ENCODE measurements at places on chromosomes 4 and X.

DNA sequence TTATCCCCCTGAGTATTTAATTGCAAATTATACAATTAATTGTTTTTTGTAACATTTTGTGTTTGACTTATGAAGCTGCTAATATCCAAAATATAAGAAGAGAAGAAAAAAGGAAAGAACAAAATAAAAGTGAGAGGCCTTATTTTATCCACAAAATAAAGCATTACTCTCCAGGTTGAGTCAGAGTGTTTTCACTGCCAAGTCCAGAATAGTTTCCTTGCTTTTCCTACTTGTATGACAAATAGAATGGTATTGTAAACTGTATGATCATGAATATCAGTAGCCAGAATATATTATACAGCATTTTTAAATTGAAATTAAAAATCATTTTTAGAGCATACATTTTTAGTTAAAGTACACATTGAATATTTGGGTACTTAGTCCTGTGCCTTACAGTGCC is 237.8 kb downstream of the NDST4 start:
- DNase-seq = peak; percentile 4

DNA sequence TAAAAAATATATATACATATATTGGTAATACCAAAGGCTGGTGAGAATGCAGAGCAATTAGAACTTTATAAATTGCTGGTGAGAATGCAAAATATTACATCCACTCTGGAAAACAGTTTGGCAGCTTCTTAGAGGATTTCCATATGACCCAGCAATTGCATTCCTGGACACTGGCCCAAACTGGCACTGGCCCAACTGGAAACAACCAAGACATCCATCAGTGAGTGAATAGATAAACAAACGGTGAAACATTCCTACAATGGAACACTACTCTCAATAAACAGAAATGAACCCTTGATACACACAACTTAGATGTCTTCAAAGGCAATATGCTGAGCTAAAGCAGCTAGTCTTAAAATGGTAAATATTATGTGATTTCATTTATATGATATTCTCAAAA is 524.2 kb downstream of the IQCM start:
- DNase-seq = peak; percentile 8

DNA sequence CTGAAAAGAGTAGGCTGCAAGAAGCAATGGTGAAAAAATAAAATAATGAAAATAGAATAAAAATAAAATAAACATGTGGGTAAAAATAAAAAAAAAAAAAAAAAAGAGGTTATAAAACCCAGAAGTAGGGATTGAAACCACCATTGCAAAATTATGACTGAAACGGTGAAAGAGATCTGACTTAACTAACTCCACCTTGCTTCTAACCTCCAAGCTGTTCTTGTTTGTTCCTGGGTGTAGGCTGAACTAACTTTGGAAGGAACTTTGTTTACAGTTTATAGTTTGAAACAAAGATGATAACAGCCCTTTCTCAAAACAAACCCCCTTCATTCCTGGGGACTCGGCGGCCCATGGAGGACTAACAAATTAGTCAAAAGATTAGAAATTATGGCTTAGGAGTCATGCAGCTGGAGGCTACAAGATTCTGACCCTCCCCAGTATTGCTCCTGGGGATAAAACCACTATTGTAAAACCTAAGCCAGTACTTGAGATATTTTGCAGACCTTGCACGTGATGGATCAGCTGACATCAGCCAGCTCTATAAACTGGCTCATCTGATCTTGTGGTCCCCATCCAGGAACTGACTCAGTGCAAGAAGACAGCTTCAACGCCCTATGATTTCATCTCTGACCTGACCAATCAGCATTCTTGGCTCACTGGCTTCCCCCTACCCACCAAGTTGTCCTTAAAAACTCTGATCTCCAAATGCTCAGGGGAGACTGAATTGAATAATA is 30.4 kb downstream of the DDX60L start:
- DNase-seq = peak; percentile 42

DNA sequence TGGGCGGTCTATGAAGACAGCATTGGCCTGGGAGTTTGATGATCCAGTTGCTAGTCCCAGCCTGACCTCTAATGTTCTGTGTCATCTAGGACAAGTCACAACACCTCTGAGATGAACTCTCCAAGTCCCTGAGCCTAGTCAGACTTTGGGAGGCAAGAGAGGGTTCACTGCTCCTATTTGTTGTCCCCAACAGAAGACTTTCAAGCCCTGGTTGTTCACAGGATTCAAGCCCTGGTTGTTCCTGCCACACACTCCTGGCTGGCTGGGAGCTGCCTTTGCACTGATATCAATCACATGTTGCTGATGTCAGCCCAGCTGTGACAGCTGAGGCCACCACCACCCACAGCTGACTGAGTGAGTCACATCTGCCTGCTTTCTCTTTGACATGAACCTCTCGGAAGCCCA is 253.2 kb upstream of the RASGEF1B start:
- DNase-seq = no peak

DNA sequence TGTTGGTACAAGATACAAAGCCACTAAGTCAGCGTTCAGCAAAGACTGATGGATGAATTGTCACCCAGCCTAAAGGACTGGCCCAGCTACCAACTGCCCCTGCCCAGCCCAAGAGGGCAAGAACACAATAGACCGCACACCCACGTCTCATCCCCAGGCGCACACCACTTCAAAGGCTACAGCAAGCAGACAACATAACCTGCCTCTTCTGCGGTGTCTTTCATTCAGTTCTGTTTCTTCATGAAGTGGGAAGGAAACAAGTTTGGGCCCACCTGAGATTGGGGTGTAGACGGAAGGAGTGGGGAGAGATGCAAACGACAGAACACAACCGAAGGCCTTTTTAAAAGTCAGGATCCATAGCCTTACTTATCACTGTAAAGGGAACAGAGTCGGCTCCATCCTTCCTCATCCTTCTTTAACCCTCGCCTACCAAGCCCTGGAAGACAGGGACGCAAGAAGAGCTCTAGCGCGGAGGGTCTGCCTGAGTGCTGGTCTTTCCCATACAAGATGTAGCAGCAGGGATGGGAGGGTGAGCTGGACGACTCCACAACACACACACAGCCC is 691 bp downstream of the SCARB2 start:
- DNase-seq = no peak

GRCh38 chrX:100948557-100948956 is 19.8 kb upstream of the XKRX start:
- DNase-seq = no peak

DNA sequence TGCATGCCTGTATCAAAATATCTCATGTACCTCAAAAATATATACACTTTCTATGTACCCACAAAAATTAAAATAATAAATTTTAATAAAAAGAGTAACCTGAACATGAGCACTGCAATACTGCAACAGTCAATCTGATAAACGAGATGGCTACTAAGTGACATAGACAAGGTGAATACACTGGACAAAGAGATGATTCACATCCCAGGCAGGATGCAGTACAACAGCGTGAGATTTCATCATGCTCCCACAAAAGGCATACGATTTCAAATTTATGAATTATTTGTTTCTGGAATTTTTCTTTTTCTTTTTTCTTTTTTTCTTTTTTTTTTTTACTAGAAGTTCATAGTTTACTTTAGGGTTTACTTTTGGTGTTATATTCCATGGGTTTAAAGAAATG is 12.2 kb upstream of the FGF16 start:
- DNase-seq = no peak

DNA sequence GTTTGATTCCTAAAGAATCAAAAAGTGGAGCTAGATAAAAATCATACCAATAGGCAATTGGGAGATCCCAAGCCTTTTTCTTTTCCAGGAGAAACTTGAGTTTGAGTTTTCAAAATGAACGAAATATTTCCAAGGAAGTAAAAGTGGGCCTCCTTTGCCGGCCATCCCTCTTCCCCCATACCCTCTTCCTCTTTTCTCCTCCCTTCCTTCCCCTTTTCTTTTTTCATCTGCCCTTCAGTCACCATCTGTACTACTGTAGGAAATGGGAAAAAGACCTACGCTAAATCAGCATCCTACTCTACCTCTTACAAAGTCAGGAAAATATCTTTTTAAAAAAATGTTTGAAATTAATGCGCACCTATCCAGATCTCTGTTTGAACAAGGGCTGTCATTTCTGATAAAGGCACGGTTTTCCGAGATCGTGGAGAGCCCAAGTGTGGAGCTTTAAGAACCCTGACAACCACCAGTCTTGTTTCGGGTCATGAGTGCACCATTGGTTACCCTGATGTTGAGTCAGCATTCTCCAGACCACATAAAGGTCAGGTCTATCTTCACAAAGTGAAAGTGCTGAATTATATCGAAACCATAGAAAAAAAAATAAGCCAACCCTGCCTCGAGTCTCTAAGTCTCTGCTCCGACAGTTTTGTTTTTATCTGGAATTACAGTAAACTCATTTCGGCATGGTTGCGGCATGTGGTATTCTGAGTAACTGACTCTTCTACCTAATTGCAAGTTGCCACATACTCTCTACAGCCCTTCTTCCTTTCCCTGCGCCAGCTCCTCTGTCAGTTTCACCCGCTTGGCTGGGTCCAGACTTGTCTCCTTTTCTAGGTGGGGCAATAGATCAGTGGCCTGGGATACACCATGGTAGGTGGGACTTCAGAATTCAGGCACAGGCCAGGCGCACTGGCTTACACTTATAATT is 140.2 kb upstream of the KLF3 start:
- no peak for DNase-seq

GRCh38 chr4:910366-911091 is 21.6 kb downstream of the GAK start:
- no peak for DNase-seq

DNA sequence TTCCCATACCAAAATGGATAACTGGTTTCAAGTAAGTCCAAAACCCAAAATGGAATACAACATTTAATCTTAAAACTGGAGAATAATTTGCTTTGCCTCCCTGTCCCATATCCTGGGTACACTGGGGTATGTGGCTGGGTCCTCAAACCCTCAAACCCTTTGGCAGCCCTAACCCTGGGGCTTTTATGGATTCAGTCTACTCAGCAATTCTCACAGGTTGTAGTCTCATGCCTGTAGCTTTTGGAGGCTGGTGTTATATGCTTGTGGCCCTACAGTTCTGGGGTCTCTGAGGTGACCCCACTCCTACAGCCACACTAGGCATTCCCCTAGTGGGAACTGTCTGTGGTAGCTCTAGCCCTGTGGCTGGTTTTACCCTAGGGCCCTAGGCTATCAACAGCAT is 110.5 kb upstream of the NRK start:
- no peak for DNase-seq

- DNase-seq = no peak
These were observed 52.2 kb downstream of the SPARCL1 start for GRCh38 chr4:87476934-87477333.

GRCh38 chrX:119981286-119982070 is 37.9 kb upstream of the NKAP start:
- DNase-seq = peak; percentile 23

GRCh38 chr4:48173056-48173991 is 39.3 kb upstream of the TXK start:
- peak; percentile 90 for DNase-seq

DNA sequence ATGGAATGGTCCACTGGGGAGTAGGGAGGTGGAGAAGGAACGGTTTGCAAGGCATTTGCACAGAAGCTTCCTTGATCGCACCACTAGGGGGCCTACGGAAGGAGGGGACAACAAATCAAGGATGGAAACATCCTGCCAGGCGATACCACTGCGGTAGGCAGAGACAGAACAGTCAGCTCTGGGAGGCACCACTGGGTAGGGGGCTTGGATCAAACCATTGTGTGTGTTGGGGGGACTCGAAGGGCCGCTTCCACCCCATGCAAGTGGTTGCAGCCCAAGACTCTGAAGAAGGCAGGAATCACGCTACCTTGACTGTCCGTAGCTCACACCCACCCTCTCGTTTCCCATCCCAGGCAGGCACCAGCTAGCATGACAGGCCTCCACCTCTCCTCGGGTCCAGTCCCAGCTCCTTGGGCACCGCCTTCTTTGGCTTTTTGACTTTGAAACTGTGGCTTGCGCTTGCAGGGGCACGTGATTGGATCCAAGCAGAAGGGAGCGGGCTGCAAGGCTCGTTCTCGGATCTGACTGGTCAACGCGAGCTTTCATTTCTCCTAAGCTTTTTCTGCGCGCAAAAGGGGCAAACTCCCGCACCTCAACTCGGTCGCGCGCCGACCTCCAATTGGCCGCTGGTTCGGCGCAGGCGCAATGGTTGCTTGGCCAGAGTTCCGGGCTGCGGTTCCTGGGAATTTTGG is 28.4 kb downstream of the GAGE1 start:
- peak; percentile 5 for DNase-seq

- DNase-seq = no peak
These were observed 40.3 kb downstream of the ZCCHC13 start for GRCh38 chrX:74344280-74344622.

GRCh38 chr4:13641084-13641483 is 13.6 kb upstream of the BOD1L1 start:
- no peak for DNase-seq

GRCh38 chr4:151114986-151115385 is 15.6 kb downstream of the RPS3A start:
- DNase-seq = peak; percentile 29

- DNase-seq = peak; percentile 94
These were observed 1.6 kb upstream of the SH3RF1 start for GRCh38 chr4:169272265-169272886.

DNA sequence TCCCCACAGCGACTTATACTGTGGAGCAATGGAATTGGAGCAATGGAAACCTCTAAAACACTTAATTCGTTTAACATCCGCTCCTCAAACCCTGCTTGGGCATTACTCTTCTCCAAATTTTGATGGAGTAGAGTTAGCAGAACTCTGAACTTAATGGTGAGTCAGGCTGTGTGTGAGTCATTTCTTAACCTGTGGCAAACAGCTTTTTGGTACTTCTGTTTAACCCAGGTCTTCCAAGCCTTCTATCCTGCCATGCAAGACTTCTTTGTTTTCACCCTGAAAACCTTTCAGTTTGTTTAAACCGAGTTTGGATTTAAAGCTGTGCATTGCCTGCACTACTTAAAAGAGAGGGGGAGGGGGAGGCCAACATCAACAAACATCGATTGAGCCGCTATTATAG is 3.6 kb upstream of the AMOT start:
- DNase-seq = no peak

DNA sequence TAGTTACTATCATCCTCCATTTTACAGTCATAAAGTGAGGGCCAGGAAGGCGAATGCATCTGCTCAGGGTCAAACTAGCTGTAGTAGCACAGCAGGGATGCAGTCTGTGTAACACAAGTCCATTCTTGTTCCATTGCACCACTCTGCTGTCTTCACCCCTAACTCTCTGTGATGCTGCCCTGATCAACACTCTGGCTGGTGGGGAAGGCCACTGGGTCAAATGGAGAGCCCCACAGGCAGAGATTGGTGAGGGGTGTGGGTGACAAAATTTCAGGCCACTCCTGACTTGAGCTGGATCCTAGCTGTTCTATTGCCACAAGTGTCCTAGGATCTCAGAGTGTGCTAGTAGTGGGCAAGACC is 136.5 kb downstream of the PJA1 start:
- DNase-seq = no peak

GRCh38 chrX:36534900-36535299 is 473.3 kb upstream of the FAM47C start:
- no peak for DNase-seq

DNA sequence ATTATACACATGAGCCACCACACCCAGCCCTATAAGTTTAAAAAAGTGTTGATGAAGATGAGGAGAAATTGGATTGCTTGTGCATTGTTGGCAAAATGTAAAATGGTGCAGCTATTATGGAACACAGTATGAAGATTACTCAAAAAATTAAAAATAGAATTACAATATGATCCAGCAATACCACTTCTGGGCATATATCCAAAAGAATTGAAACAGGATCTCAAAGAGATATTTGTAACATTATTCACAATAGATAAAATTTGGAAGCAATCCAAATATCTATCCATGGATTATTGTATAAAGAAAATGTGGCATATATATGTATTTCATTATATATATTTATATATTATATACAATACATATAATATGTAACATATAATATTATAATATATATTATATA is 515.6 kb upstream of the GNPDA2 start:
- DNase-seq = peak; percentile 0

- DNase-seq = no peak
These were observed 21.3 kb downstream of the SHROOM2 start for GRCh38 chrX:9807355-9808182.
